Activated T-cell treated with anti-CD3 and anti-CD28 coated beads for 48 hours (primary cell): ENCODE measurements at places on chromosomes 5 and 9.

- DNase-seq, result no peak
These were observed 245.7 kb downstream of the ASTN2 start for GRCh38 chr9:117169089-117169621.

- no peak for DNase-seq
These were observed 147.9 kb upstream of the COL5A1 start for GRCh38 chr9:134493461-134494272.

DNA sequence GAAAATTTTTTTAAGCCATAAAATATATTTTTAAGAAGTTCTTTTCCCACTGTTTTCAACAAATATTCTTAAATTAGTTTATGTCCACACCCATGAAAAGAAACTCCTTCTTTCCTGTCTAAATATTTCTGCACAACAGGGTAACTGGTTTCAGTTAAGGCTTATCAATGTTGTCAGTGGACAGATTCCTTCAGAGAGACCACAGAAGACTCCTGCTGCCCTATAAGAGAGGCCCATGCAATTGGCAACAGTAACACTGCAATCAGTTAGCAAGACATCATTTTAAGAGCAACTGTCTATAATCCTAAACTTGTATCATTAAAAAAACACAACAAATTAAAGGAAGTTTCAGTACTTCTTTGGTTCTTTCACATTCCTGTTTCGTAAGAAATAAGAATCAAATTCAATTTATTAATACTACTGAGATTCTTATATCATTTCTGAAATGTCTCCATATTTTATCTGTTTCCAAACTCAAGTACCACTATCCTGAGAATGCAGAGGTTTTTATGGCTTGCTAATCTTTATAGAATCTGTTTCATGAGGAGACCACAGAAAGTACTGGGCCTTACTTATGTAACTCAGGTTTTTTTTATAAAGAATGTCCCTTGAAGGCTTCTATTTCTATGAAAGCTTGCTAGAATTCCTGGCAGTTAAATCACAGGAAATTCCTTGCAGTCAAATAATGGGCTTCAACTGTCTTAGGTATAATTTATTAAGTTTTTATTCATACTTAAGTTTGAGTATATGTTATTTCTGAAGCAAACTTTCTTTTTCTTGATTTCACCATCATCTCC lies 240.2 kb downstream of the RFX3 start:
- DNase-seq, result no peak

DNA sequence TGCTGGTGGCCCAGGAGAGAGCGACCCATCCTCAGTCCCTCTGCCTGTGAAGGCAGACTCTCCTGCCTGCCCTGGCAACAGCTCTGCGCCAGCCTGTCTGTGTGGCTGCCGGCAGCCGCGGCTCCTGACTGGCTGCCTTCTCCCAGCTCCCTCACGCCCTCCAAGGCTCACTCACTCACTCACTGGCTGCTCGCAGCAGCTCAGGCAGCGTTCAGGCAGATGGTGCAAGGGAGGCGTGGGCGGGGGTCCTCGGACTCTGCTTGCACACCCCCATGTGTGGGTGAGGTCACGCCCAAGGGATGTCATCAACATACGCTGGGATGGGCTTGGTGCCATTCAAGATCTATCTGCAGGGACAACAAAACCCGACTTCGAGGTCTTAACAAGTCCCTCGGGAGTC lies 66.7 kb downstream of the DAB2IP start:
- DNase-seq, result no peak

GRCh38 chr5:135830384-135830700 lies 4.1 kb upstream of the SLC25A48 start:
- no peak for DNase-seq
